Fibroblast of lung (primary cell): ENCODE measurements at places on chromosomes 2 and 18.

DNA sequence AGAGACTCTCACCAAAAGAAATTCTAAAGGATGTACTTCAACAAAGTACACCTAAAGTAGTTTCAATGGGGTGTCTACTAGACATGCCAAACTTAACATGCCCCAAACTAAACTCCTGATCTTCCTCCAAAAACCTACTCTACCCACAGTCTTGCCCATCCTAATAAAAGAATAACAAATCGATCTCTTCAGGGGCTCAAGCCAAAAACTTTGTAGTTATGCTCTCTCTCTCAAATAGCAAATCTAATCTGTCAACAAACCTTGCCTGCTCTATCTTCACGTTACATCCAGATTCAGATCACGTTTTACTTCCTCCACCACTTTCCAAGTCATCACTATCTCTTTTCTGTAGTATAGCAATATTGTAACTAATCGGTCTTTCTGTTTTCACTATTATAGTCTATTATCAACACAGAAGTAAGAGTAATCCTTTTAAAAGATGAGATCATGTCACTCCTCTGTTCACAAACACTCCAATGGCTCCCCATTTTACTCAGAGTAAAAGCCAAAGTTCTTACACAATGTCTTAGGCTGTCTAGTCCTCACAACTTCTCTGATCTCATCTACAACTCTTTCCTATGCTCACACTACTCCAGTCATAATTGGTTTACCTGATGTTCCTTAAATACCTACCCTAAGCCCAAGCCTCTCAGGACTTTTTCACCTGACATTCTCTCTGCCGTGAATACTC lies 79.9 kb downstream of the THADA start:
- H3K4me3 ChIP-seq = no peak overlapping the region
- DNase-seq = no peak
- no peaks in the 10 kb centered on the region for H3K36me3 ChIP-seq

DNA sequence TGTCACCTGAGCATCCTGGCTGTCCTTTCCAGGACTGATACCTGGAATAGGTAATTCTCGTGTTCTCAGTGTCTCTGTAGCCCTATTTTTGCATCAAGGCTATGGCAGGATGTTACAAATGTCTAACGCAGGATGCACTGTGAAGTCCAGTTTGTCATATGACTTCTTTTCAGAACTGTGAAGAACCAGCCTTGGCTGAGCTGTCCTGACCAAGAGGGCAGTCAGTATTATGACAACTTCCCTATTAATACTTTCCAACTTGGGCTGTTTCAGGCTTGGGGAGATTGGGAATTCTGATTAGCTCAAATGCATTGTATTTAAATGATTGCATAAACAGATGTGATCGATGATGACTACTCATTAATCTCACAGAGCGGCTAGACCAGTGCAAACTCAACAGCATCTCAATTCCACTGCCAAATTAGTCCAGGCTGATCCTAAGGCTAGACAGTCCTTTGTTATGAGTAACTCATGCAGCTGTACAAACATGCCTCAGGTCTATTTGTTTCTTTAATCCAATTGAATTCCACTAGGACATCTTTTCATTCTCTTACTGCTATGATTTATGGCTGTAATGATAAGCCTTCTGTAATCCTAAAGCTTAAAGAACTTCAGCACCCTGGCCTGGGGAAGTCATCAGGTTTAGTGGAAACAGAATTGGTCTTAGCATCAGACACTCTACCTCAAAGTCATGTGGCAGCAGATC lies 331.6 kb downstream of the KCNS3 start:
- no peak overlapping the region for H3K27ac ChIP-seq
- no peaks in the 10 kb centered on the region for H3K4me1 ChIP-seq
- peak; percentile 99 for DNase-seq
- no peaks in the 10 kb centered on the region for H3K27me3 ChIP-seq

DNA sequence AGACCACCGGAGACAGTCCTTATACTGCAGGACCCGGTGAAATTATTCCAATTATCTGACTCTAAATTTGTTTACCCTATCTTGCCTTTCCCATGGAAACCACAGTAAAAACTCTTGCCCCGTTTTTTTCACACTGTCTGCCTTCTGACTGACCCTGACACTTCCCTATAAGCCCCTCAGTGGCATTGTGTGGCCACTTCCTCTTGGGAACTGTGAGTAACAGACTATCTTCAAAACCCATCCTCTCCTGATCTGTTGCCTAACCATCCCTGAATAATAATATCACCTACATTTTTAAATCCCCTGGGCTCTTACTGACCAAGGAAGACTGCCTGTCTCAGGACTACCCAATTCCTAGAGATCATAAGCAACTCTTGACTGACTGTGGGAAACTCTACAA lies 42.6 kb upstream of the RNF152 start:
- H3K27ac ChIP-seq = no peak overlapping the region
- no peak for DNase-seq
- H3K4me3 ChIP-seq = no peak overlapping the region
- H3K27me3 ChIP-seq = no peaks in the 10 kb centered on the region

DNA sequence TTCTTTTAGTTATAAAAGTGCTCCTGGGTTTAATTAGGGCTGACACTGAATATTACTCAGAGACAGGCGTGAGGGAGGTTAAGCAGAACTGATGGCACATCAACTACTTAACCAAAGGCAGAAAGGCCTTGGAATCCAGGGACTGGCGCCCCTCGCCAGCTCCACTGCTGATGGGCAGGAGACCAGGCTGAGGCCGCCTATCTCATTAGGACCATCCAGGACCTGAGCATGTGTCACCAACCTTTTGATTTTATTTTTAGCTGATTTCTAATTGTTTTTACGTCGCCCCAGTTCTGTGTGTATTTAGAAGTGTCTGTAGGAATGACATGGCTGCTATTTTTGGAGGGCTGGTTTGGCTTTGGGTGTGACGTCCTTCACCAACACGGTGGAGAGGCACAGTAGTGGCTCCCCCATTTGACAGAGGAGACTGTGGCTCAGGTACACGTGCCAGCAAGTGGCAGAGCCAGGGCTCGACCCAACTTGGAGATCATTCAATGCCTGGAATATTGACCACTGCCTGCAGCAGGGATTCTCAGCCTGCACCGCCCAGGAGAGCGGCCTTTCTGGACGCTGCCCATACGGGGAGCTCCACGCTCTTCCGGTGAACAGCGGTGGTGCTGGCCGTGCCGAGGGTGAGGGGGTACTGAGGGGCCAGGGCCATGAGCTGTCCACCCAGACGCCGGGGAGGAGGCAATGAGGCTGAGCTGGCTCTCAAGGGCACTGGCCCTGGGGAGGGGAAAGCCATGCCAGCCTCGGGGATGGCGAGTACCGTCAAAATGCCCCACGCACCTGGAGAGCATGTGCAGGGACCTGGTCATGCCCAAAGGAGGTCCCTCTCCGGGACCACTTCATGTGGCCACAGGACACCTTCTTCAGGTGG lies 205.7 kb downstream of the ASB1 start:
- H3K36me3 ChIP-seq = no peaks in the 10 kb centered on the region
- no peak overlapping the region for H3K27ac ChIP-seq
- H3K4me1 ChIP-seq = peaks cover 6% of the 10 kb centered on the region
- no peaks in the 10 kb centered on the region for H3K27me3 ChIP-seq
- H3K4me3 ChIP-seq = no peak overlapping the region

GRCh38 chr2:62114564-62114963 lies 81.4 kb upstream of the B3GNT2 start:
- no peaks in the 10 kb centered on the region for H3K36me3 ChIP-seq
- no peaks in the 10 kb centered on the region for H3K27me3 ChIP-seq
- H3K4me3 ChIP-seq = no peak overlapping the region
- no peaks in the 10 kb centered on the region for H3K4me1 ChIP-seq
- no peak for DNase-seq
- H3K27ac ChIP-seq = no peak overlapping the region

GRCh38 chr2:136281281-136282114 lies 163.5 kb upstream of the CXCR4 start:
- no peaks in the 10 kb centered on the region for H3K36me3 ChIP-seq
- no peak for DNase-seq
- H3K27me3 ChIP-seq = no peaks in the 10 kb centered on the region
- no peaks in the 10 kb centered on the region for H3K4me1 ChIP-seq

DNA sequence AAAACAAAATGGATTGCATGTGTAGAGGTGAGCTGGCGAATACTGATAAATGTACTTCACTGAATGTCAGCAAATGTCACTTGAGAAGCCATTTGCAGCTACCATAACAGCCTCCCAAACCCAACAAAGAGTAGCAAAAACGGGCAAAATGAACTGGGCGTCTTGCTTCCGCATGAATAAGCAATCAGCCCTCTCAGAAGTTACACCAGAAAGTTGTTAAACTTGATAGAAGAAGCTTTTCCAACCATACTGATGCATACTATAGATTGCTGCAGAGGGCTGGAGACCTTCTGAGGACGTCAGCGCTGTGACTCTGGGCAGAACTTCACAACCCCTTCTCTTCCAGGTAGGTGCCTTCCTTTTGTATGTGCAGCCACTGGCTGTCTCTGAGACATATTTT lies 18.7 kb upstream of the SIX3 start:
- H3K4me1 ChIP-seq = no peaks in the 10 kb centered on the region
- no peak for DNase-seq

- peaks cover 54% of the 10 kb centered on the region for H3K27me3 ChIP-seq
- H3K4me1 ChIP-seq = no peaks in the 10 kb centered on the region
- H3K36me3 ChIP-seq = no peaks in the 10 kb centered on the region
- no peak overlapping the region for H3K4me3 ChIP-seq
- no peak for DNase-seq
These were observed 1.4 kb downstream of the ST8SIA5 start for GRCh38 chr18:46755315-46756024.

- H3K27ac ChIP-seq = no peak overlapping the region
- H3K36me3 ChIP-seq = no peaks in the 10 kb centered on the region
- H3K4me3 ChIP-seq = peak overlapping the region; percentile 31
- H3K27me3 ChIP-seq = no peaks in the 10 kb centered on the region
- peak; percentile 34 for DNase-seq
These were observed 155.4 kb downstream of the MAP2 start for GRCh38 chr2:209579230-209579749.

GRCh38 chr18:3265564-3266033 lies 3.7 kb downstream of the MYL12B start:
- peaks cover 26% of the 10 kb centered on the region for H3K4me1 ChIP-seq
- H3K36me3 ChIP-seq = no peaks in the 10 kb centered on the region
- no peak for DNase-seq
- no peak overlapping the region for H3K4me3 ChIP-seq
- H3K27ac ChIP-seq = no peak overlapping the region

- no peaks in the 10 kb centered on the region for H3K36me3 ChIP-seq
- H3K4me1 ChIP-seq = peaks cover 3% of the 10 kb centered on the region
- no peak overlapping the region for H3K27ac ChIP-seq
- no peak overlapping the region for H3K4me3 ChIP-seq
- peak; percentile 76 for DNase-seq
These were observed 14.2 kb downstream of the SCN9A start for GRCh38 chr2:166361351-166362153.

DNA sequence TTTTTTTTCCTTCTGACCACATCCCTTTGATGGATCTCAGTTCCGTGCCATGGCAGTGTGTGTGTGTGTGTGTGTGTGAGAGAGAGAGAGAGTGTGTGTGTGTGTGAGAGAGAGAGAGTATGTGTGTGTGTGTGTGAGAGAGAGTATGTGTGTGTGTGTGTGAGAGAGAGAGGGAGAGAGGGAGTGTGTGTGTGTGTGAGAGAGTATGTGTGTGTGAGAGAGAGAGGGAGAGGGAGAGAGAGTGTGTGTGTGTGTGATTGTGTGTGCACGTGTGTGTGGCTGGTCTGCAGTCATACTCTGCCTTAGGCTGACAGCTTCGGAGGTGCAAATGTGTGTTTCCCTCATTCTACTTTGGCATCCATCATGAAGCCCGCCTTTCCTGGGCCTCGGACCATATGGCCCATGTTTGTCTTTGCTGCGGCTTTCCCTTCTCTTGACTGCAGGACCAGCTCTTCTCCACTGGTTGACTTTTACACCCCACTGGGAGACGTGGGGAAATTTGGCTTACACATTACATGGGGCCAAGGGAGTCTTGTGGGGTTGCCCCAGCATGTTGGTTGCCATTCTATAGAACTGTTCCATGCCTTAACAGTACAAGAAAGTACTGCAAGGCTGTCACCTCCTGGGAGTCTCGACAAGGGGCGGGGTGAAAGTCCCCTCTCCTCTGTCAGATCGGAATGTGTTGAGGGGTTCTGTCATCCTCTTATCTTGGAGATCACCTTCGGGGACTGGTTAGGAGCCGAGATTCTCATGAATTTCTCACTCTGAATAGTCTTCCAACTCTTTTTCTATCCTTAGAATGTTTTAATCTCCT lies 21.6 kb downstream of the TSN start:
- DNase-seq = peak; percentile 37
- no peaks in the 10 kb centered on the region for H3K36me3 ChIP-seq
- H3K27me3 ChIP-seq = peaks cover 4% of the 10 kb centered on the region
- H3K27ac ChIP-seq = no peak overlapping the region

GRCh38 chr2:100620481-100620880 lies 57.7 kb downstream of the PDCL3 start:
- H3K27me3 ChIP-seq = no peaks in the 10 kb centered on the region
- H3K4me3 ChIP-seq = no peak overlapping the region
- DNase-seq = no peak
- H3K27ac ChIP-seq = no peak overlapping the region

DNA sequence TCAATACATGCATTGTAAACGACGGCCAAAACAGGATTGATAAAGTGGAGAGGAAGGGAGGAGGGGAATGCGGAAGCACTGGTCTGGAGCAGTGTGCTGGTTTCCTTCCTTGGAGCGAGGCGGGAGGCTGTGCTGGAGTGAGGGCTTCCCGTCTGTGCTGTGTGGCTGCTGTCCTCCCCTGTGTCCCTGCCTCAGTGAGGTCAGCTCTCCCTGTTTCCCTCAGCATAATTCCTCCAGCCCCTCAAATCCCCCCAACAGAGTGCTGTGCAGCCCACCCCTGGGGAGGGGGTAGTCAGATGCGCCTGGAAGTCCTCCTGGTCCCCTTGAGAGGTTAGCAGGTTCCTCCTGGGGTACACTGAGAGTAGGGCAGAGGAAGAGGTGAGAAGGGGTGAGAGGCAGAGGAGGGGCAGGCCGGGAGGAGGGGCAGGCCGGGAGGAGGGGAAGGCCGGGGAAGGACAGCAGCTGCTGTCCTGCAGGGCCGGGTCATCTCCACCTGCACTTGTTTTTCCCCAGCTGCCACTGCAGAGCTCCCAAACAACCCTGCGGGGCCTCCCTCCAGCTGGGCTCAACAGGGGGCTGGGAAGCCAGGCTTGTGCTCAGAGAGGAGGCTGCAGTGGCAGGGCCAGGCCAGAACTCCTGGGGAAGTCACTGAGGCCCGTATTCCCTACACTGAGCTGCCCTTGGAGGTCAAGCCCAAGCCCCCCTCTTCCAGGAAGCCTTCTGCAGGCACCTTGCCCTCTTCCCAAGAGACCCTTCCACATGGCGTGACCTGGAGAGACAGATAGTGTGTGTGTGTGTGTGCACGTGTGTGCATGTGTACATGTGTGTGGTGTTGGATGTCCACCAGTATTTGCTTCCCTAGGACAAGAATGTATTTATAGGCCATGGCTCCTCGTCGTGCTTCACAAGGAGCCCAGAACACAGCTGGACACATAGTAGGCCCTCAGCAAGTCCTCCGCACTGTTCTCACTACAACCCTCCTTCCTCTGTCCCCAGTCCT lies 13.2 kb upstream of the ATP6V1B1 start:
- no peak overlapping the region for H3K27ac ChIP-seq
- H3K4me1 ChIP-seq = no peaks in the 10 kb centered on the region
- no peak for DNase-seq
- H3K27me3 ChIP-seq = no peaks in the 10 kb centered on the region
- no peaks in the 10 kb centered on the region for H3K36me3 ChIP-seq
